ENCODE measurements at places on chromosomes 12 and 14.

DNA sequence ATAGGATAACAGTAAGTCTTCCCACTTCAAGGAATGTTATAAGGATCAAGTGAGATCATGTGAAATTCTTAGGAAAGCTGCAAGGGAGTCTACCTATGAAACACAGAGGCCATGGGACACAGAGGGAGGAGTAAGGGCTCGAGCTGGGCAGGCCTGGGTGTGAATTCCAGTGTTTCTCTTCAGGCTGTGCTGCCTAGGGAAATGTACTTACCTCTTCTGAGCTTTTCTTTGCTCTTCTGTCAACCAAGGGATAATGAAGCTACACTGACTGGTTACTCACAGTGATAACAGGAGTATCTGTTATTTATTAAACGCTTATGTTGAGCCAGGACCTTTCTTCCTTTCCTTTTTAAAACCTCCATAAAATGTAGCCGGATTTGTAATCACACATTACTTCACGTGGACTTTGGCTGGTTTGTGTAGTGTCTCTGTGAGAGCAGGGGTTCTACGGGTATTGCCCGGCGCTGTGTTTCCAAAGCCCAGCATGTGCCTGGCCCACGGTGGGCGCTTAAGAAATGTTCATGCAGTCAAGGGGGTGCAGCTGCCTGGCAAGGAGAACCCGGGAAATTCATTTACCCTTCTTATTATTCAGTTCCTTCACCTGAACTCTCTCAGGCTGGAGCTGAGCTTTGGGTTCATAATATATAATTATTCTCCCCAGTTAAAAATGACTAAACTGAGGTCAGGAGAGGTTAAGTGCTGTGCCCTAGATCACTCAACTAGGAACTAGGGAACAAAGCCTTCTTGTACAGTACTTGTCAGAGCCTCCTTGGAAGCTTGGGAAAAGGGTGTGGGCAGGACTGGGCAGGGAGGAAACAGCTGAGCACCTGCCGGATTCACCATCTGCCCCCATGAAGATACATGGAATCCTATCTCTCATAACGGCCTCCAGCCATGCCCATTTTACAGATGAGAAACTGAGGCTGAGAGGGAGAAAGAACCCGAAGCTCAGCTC is 214.2 kb downstream of the CACNA1C start:
- DNase-seq, result peak; percentile 42

DNA sequence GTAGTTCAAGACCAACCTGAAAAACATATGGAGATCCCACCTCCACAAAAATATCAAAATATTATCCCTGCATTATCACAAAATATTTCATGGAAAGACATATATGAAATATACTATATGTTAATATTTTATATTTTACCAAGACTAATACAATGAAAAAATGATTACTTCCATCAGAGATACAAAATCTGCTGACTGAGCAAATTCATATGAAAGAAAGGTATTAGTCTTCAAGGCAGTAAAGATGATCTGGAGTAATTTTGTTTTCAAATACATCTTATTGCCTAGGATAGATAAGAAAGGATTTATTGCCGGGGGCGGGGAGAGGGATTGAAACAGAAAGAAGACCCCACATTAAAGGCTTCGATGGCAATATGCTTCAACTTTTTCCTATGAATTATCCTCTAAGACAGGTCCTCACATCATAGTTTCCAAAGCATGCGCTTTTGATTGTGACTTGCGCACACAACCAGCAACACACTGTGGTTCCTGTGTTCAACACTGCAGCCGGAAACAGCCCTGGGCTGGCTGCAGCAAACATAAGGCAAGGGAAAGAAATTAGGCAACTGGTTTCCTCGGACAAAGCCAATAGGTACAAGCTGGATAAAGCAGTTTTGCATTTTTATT is 83.2 kb downstream of the SPPL3 start:
- DNase-seq, result no peak

DNA sequence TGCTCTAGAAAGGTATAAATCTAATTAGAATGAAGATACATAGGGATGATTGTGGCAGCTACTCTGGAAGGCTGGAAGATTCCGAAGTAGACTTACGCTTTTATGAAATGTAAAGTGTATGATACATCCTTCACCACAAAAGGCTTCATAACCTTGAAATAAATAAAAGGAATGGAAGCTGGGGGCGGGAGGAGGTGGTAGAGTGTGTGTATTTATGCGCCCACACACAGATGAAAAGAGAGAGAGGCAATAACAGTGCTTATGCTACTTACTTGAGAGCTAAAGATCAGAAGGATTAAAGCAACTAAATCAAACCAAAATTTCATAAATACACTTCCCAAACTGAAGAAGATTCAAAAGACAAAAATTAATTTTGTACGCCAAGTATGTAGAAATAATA is 30.4 kb downstream of the CBX5 start:
- no peak for DNase-seq

- peak; percentile 88 for DNase-seq
Observed at GRCh38 chr12:11746024-11746771, 96.7 kb downstream of the ETV6 start.

DNA sequence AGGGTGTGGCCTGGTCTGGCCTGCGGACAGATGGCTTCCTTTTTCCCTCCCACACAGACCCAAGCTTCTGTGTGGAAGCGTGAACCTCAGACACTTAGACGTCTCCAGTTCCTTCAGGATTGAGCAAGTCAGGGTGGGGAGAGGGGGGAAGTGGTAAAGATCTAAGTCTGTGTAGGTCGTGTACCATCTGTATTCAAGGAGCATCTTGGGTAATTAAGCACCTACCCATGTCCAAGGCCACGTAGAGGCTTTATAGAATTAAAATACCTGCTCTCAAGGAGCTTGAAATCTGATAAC is 1.7 kb downstream of the AVIL start:
- DNase-seq, result no peak

DNA sequence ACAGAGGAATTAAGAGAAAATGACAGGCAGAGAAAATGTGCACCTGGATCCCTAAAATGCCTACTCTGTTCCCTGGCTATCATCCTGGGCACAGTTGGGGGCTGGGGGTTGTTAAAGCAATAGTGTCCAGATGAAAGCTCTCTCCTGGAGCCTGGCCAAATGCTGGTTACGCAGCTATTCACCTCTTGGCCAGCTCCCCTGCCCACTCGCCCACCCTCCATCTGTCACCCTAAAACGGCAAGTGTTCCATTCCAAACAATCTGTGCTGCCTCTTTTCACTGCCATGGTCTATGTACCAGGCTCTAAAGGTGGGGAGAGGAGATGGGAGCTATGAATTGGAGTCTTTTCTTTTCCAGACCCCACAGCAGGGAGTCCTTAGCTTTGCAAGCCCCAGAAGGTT is 24.7 kb upstream of the NPFF start:
- no peak for DNase-seq

DNA sequence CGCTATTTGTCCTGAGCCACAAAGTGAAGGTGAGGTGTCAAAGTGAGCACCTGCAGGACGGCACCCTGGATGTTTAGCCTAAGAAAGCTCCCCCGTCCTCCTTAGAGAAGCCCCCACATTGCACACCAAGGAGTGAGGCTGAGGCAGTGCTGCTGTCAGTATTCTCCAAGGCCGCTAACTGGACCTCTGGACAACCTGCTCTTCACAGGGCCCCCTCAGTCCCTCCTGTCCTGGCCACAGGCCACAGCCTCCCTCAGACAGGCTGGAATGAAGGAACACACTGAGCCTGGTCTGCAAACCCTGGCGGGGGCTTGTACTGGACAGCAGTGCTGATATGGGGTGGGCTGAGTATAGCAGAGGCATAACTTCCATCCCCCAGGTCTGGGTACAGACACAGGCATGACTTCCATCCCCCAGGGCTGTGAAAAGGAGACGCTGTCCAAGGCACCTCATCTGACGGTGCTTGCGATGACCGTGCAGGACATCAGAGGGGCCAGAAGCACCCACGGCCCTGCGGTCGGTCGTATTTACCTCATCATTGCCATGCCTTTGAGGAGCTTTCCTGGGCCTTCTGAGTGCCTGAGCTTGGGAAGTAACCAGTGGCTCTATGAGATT is 82.4 kb upstream of the DIO3 start:
- DNase-seq, result no peak

GRCh38 chr12:49288412-49288853 is 6.5 kb upstream of the PRPH start:
- DNase-seq, result peak; percentile 70

GRCh38 chr14:70993931-70994330 is 86.7 kb downstream of the PCNX1 start:
- DNase-seq, result no peak

DNA sequence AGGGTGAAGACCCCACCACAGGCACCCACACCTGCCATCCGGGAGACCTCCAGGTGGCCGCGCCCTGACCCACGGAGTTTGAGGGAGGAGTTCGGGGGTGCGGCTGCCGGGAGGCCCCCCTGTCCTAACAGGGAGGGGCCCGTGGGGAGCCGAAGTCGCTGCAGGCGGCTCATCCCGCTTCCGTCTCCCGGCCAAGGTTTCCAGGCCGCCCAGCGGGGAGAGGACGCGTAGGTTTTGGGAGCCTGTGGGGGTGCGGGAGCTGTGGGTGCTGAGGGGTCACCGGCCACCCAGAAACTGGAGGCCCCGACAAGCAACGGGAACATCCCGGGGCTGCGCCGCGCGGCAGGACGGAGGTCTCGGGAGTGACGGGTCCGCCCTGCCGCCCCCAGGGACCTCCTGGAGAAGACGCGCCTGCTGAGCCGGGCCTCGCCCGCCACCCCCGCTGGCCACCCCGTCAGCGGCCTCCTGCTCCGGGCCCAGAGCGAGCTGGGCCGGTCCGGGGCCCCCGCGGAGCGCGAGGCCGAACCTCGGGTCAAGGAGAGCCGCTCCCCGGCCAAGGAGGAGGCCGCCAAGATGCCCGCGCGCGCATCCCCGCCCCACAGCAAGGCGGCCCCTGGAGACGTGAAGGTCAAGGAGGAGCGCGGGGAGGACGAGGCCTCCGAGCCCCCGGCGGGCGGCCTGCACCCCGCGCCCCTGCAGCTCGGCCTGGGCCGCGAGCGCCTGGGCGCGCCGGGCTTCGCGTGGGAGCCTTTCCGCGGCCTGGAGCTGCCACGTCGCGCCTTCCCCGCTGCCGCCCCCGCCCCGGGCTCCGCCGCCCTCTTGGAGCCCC is 27.6 kb downstream of the LRCOL1 start:
- no peak for DNase-seq

DNA sequence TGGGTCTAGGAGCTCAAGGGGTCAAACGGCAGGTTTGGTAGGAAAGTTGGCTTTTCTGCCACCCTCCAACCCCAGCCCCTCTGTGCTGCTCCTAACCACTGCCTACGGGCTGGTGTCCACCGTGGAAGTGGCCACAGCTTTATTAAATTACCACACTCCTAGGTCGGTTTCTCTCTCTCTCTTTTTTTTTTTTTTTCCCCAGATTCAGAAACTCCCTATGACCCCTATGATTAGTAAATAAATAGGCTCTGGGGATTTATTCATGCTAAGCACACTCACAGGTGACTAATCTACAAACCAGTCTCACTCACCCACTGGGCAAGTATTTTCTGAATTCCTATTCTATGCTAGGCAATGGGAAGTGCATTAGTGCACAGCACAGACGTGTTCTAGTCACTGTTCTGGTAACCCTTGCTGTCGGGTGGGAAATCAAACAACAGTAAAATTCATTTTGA is 8.7 kb upstream of the DDX47 start:
- peak; percentile 99 for DNase-seq

GRCh38 chr14:86787717-86788116 is 1205.3 kb downstream of the GALC start:
- peak; percentile 39 for DNase-seq

- no peak for DNase-seq
Observed at GRCh38 chr12:47757840-47758583, 668 bp downstream of the RAPGEF3 start.

GRCh38 chr14:76228138-76228537 is 76.4 kb downstream of the GPATCH2L start:
- DNase-seq, result no peak

- DNase-seq, result no peak
Observed at GRCh38 chr12:94730847-94731246, 80.5 kb upstream of the TMCC3 start.

GRCh38 chr12:118063576-118064391 is 2.8 kb upstream of the WSB2 start:
- DNase-seq, result no peak

GRCh38 chr14:83162361-83162929 is 1628.8 kb upstream of the SEL1L start:
- no peak for DNase-seq

GRCh38 chr14:98082833-98083232 is 1189.2 kb downstream of the BCL11B start:
- DNase-seq, result no peak

- DNase-seq, result no peak
Observed at GRCh38 chr14:95408731-95409476, 89.2 kb upstream of the CLMN start.

DNA sequence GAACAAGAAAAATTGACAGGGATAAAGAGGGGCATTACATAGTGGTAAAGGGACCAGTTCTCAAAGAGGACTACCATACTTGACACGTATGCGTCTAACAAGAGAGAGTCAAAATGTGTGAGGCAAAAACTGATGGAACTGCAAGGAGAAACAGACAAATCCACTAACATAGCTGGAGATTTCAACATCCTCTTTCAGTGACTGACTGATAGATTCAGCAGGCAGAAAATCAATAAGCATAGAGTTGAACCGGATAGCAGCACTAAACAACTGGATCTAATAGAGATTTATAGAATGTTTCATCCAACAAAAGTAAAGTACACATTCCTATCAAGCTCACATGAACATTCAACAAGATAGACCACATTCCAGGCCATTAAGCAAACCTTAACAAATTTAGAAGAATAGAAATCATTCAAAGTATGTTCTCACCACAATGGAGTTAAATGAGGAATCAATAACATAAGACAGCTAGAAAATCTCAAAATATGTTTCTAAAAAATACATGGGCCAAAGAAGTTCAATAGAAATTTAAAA is 16.1 kb upstream of the CRACR2A start:
- no peak for DNase-seq

DNA sequence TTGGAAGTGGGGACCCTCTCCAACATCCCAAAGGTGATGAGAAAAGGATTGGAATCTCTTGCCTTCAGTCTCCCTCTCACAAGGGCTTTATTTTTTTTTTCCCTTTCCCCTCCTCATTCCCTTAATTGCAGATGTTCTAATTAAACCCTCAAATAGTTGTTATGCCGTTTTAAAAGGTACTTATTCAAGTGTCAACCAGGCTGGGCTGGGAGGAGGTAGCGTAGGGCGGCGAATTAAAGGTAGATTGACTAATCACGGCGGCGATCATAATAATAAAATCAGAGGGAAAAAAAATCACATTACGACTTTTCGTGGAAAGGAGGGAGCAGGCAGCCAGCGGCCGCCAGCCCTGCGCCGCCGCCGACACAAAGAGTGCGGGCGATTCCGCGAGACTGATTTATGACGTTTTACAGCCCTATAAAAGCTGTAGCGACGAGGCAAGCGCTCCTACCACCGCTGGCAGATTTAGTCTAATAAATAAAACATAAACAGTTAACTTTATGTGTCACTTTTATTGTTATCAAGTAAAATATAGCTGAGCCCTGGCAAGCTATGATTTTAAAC is 1.7 kb upstream of the HOXC4 start:
- DNase-seq, result no peak

DNA sequence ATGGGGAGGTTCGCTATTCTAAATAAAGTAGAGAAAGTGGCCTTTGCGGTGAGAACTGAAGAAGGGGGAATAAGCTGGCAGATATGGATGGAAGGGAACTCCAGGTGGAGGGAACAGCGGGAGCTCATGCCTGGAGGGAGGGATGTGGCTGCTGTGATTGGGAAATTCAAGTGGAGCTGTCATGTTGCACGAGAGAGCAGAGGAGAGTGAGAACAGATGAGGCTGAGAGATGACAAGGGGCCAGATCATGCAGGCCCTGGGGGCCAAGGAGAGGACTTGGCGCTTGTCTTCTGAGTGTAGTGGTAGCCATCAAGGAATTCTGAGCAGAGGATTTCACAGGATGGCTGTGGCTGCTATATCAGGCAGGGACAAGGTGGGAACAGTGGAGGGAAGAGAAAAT is 35.0 kb downstream of the TGFB3 start:
- DNase-seq, result no peak

All from ELR (cell line).